NCI-H1417 (cell line): ENCODE measurements at places on chromosomes 2 and 18.
A peak's percentile ranks its signal among the peaks of the same experiment; 100 is the strongest.

- no peak for DNase-seq
These were observed 4.7 kb downstream of the MYOM1 start for GRCh38 chr18:3214855-3215637.

DNA sequence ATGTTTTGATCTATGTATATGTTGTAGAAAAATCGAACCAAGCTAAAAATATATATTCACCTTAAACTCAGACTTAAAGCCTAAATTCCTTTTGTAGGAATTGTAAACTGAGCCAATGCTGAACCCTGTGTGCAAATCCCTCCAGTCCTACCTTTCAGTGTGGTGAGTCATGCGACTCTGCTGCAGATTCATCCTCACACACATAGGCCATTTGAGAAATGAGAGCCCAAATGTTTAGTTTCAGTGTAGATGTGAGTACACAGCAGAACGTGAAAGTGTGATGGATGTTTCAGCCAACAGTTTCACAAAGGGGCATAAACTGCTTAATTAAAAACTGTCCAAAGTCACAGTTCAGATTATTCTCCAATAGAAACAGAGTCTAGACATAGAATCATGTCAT lies 193.2 kb downstream of the CDH19 start:
- no peak for DNase-seq

DNA sequence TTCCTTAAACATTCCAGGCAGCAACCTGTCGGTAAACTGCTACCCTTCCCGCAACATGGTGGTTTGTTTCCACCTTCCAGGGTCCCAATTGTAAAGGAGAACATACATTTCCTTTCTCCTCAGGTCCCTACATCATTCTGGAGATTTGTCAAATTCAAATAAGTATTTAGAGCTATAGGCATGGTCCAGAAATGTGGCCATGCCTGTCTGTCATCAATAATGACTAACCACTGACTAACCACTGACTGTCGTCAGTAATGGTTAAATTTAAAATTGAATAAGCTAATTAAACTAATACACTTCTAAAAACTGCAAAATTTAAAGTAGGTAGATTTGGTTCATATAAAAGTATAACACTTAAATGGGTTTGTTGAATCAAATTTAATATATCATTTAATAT lies 984.0 kb upstream of the SLC39A10 start:
- no peak for DNase-seq

DNA sequence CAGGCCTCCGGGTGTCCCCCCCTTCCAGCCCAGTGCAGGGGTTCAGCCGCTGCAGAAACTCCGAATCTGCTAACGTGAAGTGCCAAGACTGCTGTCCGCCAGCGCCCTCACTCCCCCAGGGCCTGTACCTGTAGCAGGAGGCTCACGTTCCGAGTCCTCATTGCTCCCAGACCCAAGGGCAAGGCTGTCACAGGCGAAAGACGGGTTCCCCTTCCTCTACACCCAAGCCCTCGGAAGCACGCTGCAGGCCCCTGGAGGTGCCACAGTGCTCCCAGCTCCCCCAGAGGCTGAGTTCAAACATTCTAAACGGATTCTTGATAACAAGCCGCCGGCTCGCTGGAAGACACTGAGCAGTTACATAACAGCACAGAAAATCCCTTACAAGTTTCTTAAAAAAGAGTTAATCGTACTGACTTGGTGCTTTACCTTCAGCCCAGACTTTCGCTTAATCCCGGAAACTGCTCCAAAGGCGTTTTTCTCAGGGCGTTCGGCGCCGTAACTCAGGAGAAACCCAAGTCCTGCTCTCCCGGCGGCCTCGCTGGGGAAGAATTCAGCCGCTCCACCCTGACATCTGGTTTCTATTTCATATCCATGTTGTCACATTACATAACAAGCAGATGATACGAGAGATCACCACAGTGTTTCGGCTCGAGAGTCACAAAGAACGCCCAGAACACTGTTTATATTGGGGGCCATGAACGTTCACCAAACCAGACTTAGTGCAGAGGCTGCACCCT lies 92.0 kb downstream of the HDAC4 start:
- no peak for DNase-seq

DNA sequence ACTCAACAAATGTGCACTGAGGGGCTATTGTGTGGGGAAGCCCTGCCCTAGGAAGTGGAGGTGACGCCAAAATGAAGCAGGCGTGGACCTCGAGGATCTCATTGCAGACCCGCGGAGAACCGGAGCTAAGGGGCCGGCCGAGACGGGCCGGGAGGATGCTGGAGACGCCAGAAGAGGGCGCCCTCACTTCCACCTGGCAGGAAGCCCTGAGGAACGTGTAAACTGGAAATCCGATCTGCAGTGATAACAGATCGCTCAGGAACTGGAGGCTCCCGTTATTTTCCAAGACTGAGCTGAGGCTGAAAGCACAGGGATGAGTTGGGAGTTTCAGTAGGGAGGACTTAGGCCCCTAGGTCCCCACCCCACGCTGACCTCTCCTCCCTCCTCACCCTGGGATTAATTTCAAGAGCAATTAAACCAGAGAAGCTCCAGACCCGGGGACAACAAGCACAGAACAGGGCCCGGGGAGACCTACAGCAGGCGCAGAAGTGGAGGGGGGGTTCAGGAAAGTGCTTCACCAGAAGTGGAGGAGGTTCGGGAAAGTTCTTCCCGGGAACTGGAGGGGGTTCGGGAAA lies 7.7 kb upstream of the COL6A3 start:
- DNase-seq, result peak; percentile 41

DNA sequence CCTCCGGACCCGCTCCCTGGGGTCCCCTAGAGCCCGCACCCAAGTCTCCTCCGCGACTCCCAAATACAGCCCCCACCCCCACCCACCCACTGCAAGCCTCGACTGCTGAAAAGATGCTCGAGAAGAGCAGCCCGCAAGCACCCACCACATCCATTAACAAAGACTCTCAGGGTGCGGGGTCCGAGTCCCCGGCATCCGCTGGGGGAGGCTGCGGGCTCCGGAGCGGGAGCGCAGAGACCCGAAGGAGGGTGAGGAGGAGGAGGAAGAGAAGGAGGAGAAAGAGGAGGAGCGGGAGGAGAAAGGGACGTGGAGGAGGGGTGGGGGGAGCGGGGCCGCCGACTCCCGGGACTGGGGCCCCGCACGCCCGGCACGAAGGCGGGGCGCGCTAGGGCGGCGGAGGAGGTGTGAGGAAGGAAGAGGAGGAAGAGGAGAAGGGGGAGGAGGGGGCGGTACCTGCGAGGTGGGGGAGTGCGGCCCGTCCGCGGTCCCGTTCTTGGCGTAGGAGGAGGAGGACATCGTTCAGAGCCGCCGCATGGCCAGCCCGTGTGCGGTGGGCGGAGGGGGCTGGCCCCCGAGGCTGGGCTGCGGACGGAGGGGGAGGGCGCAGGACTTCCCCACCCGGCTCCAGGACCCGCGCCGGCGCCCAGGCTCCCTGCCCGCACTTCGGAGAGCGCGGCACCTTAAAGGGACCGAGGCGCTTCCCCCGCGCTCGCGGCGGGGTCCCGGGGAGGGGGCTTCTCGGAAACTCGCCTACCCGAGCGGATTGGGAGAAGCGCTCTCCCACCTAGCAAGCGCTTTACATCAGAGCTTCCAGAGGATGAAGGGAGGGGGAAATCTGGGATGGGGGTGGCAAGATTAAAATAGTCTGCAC lies at the start of gene CACNB4:
Gene CACNB4 (minus strand): TSS at position 549 of the 871 bp plus-strand sequence.
- DNase-seq, result peak; percentile 58

- DNase-seq, result no peak
These were observed 120.3 kb downstream of the GLI2 start for GRCh38 chr2:120855855-120856405.

GRCh38 chr18:13124411-13124810 lies 94.1 kb upstream of the LDLRAD4 start:
- DNase-seq, result no peak

DNA sequence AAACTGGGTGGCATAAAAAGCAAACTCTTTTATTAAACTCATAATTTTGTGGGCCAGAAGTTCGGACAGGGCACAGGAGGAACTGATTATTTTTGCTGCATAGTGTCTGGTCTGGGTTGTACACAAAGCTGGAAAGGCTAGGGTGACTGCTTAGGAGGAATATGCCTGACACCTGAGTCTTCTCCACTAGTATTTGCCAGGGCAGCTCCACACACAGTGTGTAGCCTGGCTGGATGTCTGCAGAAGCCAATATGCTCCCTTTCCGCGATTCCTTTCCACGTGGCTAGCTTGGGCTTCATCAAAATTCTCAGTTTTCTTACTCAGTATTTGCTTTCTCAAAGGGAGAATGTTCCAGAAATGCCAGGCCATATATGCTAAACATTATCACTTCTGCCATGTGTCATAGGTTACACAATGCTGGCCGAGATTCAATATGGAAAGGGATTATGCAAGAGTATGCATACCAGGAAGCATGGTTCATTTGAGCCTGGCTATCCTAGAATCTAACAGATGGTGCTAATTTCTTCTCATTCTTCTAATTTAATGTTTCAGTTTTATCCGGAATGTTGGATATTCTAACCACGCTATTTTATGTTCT lies 142.7 kb upstream of the DOK6 start:
- DNase-seq, result no peak

DNA sequence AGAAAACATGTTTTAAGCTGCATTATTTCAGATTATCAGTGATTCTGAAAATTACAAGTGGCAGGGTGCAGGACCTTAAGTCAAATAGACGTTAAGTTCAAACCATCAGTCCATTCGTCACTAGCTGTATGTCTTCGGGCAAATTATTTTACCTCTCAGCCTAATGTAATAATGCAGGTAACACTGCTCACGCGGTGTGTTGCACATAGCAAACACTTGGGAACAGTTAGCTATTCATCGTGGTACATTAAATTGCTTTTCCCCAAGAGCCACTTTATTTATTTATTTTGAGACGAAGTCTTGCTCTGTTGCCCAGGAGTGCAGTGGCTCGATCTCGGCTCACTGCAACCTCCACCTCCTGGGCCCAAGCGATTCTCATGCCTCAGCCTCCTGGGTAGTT lies 10.1 kb downstream of the MAT2A start:
- no peak for DNase-seq
